ENCODE measurements at places on chromosomes 4 and X. TPM values are rescaled to one million over a fixed set of nuclear protein-coding genes. Genes with fewer than 3 reads are reported as not detected.

The SYNPO2 gene
- 40.1 TPM for total RNA-seq

The ADAM29 gene
- total RNA-seq = not detected

The ARHGAP6 gene
- total RNA-seq = 6.9 TPM

The RGN gene
- 23.8 TPM for total RNA-seq

The SLC49A3 gene
- 3.9 TPM for total RNA-seq

Data from fibroblast of lung (primary cell).